ENCODE measurements at places on chromosomes 12 and 14.

- no peak for DNase-seq
These were observed 360.9 kb downstream of the VRK1 start for GRCh38 chr14:97158102-97158501.

DNA sequence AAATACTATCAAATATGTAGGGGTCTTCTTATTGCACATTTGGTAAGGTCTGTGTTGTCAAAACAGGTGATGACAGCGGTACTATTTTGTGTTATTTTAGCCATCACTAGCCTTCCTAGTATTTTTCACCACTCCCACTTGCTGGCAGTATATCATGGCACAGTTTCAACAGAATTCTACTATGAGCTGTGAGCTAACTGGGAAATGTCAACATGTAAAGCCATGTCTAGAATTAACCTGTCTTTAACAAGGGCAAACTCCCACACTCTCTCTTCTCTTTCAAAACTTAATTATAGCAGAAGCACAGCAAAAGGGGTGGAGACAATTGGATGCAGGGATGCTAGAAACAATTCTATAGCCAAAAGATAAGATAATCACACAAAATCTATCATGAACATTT lies 253.4 kb downstream of the PAX9 start:
- DNase-seq: no peak

DNA sequence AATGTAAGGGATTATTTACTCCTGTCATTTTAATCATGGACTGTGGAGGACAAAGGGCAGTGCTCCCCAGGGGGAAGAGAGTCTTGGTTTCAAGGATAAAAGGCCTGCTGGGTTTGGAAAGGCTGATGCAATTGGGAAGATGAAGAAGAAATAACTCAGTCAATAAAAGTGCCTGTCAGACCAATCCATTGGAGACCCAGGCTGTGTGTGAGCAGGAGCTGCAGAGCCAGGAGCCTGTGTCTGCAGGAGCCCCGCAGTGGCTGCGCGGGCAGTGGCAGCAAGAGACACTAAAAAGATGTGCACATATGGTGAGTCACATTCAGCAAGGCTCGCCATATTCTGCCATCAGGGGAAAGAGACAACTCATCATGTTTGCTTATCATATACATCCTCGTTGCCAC lies 90.4 kb downstream of the CRACR2A start:
- DNase-seq: no peak

- DNase-seq: no peak
These were observed 7.7 kb downstream of the SSH1 start for GRCh38 chr12:108849660-108850059.

- DNase-seq: peak; percentile 32
These were observed 303 bp downstream of the PUS7L start for GRCh38 chr12:43758247-43758727.
